ENCODE measurements at places on chromosomes 1 and 21.

DNA sequence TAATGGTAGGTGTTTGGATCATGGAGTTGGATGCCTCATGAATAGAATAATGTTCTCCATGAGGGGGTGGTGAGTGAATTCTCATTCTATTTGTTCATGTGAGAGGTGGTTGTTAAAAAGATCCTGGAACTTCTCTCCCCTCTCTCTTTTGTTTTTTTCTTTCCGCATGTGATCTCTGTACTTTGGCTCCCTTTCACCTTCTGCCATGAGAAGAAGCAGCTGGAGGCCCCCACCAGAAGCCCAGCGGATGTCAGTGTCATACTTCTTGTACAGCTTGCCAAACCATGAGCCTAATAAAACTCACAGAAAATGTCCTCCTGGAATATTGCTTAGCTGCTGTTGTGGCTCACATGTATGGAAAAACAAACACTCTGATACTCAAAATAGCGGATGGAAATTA is 1212.3 kb upstream of the NCAM2 start:
- DNase-seq, result no peak

DNA sequence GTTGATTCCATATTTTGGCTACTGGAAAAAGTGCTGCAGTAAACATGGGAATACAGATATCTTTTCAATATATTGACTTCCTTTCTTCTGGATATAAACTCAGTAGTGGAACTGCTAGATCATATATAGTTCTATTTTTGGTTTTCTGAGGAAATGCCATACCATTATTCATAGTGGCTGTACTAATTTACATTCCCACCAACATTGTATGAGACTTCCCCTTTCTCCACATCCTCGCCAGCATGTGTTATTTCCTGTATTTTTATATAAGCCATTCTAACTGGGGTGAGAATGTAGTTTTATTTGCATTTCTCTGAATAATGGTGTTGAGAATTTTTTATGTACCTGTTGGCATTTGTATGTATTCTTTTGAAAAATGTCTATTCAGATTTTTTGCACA is 385.2 kb downstream of the NUF2 start:
- DNase-seq, result no peak

- no peak for DNase-seq
Observed at GRCh38 chr1:201504179-201504631, 2.7 kb downstream of the CSRP1 start.

DNA sequence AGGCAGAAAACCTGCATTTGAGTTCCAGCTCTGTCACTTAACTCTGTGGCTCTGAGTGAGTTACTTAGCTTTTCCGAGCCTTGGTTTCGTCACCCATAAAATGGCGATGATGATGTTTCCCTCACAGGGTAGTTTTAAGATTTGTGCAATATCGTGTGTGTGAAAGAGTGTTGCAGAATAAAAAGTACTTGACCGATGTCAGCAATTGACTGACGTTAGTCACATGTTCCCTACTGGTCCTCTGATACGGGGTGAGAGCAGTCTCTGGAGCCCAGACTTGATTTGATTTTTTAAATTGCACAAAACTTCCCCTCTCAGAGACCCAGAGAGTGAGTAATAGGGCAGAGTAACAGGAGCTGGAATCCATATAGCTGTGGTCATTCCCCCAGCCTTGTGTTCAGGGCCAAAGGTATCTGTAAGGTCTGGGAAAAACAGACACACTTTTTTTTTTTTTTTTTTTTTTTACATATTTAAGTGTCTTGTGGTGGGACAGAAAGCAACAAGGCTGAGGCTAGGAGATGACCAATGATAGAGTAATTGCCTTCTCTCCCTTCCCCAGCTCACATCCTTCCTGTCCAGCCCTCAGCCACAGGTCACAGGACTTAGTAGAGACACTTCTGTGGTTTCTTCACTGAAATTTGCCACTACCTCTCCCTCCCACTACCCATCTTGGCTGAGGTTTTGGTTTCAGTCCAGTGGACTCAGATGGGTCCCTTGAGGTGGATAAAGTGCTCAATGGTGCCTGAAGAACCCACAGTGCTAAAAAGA is 2.0 kb downstream of the FCER1G start:
- no peak for DNase-seq

Data from HCT116 (cell line).